KG1 (cell line): ENCODE measurements at places on chromosomes 7 and 10.

DNA sequence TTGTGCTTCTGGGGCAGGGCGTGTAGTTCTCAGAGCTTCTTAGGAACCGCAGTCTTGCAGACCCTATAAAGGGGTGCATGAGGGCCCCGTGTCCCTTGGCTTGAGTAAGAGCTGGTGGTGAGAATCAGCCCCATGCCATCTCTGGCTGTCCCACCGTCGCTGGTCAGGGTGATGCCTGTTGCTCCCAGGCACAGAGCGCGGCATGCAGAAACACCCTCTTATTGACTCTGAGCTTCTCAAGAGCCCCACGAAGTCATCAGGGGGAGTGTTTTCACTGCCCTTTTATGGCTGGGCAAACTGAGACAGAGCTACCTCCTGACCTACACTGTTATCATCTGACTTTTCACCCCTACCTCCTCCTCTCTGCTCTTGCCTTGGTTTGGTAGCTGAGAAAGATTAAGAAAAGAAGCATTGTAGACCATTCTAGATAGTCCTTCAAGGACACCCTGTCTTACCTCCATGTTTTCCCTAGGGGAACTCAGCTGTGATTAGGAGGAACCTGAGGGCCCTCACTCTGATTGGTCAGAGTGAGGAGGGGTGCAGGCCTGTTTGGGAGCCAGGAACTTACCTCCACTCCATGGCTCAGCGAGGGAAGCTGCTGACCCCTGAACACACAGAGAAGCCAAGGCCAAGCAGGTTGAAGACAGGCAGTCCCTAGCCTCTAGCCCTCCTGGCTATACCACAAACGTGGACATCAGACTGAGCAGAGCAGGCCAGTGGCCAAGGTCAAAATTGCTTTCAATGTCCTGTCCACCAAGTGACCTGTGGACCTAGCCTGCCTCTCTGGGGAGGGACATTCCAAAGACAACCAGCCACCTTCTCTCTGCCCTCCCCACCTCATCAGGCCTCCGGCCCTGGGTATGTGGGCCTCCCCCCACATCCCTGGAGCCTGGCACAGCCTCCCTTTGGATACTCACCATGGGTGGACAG, 17.6 kb downstream of the UNC5B start:
- DNase-seq = no peak

DNA sequence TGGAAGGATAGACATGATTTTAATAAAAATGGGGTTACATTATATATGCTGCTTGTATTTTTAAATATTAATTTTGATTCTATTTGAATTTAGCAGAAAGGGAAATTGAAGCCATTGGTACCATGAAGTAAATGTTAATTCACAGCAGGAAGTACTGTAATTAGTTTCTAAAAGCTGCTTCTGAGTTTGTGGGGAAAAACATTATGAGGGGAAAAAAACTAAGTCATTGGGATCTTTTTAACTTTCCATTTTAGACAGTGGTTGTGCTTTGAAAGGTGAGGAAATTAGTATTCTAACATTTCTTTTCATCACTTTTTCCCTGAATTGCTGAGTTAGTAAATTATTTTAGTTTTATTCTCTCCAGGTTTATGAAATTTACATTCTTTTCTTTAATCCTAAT, 41.0 kb downstream of the LCOR start:
- DNase-seq = no peak

DNA sequence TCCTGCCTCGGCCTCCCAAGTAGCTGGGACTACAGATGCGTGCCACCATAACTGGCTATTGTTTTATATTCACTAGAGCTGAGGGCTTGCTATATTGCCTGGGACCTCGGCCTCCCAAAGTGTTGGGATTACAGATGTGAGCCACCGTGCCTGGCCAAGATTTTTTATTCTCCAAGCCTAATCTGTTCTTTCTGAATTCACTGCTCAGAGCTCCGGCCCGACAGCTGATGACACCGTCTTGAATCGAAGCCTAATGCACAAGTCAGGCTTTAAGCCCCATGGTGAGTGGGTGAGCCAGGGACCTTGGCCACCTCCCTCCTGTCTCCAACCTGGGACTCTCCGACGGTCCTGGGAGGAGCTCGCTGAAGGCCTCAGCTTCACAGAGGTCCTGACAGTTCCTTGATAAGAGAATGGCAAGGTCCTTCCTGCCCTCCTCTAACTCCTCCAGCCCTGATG, 338.9 kb downstream of the WDR37 start:
- DNase-seq = no peak

DNA sequence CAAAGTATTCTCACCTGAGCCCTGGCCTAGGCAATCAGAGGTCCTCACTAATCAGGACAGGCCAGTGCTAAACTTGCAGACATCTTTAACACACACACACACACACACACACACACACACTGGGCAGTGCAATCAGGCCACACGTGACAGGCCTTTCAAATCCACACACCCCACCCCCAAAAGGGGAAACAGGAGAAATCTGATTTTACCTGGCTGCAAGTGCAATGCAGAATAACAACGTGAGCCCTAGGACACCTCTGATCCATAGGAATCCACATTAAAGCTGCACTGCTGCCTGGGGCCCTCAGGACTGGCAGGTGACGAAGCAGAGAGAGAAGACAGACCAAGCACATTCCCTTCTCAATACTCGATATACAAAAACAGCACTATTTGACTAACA, 218.9 kb downstream of the FAM107B start:
- DNase-seq = no peak

DNA sequence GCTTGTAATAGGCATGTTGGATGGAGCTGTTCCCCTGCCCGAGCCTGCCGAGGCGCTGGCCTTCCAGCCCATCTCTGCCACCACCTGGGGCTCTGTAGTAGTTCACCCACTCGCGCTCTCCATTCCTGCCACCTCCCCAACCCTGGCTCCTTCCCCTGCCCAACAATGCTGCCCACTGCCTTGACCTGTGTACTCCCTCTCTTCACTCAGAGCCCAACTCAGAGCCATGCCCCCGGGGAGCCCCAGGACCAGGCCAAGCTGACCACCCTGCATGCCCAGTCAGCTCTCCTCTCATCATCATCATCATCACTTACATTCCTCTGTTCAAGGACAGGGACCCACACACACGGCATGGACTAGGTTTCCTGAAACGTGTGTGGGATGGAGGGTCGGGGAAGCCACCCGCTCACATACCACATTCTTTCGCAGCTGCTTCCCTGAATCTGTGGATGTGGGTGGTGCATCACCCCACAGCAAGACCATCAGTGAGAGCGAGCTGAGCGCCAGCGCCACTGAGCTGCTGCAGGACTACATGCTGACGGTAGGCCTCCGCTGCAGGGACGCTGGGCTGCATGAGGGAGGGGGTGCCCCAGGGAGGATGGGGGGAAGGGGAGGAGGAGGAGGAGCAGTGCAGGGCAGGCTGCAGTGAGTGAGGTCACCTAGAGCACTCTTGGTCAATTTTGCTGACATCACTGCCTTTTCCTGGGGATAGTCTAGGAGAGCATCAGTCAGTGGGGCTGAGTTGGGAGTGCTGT, 15.6 kb downstream of the NACAD start:
- DNase-seq = no peak

DNA sequence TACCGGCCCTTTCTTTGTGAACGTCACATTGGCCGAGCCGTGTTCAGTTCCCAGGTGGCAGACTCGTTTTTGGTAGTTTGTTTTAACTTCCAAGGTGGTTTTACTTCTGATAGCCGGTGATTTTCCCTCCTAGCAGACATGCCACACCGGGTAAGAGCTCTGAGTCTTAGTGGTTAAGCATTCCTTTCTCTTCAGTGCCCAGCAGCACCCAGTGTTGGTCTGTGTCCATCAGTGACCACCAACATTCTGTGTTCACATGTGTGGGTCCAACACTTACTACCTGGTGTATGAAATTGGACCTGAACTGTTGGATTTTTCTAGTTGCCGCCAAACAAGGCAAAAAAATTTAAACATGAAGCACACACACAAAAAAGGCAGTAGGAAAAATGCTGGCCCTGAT, 9.9 kb upstream of the CSGALNACT2 start:
- no peak for DNase-seq

- DNase-seq = no peak
Observed at GRCh38 chr10:131803860-131804425, 96.9 kb upstream of the PPP2R2D start.

GRCh38 chr10:21721000-21721665, 187.1 kb downstream of the MLLT10 start:
- DNase-seq = no peak

DNA sequence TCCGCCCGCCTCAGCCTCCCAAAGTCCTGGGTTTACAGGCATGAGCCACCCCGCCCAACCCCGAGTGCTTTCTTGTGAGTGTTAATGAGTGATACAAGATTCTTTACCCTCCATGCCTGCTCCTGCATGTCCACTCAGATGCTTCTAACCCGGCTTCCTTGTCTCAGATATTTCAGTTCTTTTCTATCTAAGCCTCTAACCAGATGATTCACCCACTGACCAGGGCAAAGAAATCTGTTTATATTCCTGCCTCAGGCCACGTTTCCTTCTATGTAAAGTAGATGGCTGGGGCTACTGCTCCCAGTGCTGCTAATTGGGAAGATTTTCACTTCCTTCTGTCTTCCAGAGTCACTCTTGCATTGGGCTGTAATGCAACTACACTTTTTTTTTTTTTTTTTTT, 395.1 kb upstream of the ANKRD30A start:
- DNase-seq = no peak

DNA sequence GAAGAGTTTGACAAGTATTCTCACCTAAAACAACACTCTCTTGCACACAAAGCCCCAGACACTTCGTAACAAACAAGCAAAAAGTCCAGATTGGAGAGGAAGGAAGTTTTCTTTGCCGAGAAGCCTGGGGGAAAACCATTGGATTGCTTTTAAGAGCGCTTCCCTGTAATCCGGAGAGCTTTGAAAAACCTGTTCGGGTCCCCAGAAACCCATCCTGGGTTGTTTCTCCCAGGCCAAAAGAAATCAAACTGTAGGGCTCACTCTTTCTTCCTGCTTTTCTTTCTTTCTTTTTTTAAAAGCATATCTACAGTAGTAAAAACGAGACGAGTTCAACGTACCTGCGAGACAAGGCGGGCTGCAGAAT, 655 bp downstream of the SP8 start:
- DNase-seq = no peak

DNA sequence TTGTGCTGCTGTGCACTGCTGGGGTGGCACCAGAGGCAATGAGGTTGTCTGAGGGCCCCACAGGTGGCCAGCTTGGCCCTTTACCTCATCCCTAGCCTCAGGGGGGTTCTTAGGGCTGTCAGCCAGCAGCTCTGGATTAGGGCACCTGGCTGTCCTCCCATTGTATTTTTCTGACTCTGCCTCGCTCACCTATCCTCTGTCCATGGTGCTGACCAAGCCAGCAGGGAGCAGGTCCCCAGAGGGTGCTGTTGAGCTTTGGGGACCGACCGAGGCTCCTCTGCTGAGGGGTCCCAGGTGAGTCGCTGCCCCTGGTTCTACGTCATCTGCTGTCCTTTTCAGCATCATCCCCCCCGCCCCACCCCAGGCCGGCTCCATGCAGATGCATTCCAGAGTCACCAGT, 32.1 kb upstream of the ZNF735 start:
- no peak for DNase-seq

DNA sequence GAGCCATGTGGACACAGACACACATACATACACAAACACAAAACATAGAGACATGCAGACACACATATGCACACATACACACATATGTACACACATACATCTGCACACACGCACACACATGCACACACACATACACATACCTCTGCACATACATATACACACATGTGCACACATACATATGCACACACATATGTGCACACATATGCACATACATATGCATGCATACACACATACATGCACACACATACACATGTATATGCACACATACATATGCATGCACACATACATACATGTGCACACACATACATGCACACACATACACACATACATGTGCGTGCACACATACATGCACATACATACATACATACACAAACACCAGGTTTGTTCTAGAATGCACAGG, 236.3 kb upstream of the FOXK1 start:
- DNase-seq = no peak
